Stimulated activated CD4-positive, alpha-beta T cell treated with anti-CD3 and anti-CD28 coated beads, Interleukin-2, amount 100 ng/mL, for 48 hours (primary cell): ENCODE measurements at places on chromosomes 1 and 21.

- DNase-seq, result no peak
Observed at GRCh38 chr1:19484798-19485361, 459 bp downstream of the CAPZB start.

- no peak for DNase-seq
Observed at GRCh38 chr1:7581754-7582459, 189.2 kb upstream of the VAMP3 start.

GRCh38 chr1:2003541-2004131, at the start of gene CFAP74:
Gene CFAP74 (minus strand): TSS chr1:2003786. CDS start chr1:1990956, 12,830 bp downstream.
- DNase-seq, result no peak

- DNase-seq, result peak; percentile 23
Observed at GRCh38 chr1:43554444-43554992, 23.8 kb downstream of the PTPRF start.

DNA sequence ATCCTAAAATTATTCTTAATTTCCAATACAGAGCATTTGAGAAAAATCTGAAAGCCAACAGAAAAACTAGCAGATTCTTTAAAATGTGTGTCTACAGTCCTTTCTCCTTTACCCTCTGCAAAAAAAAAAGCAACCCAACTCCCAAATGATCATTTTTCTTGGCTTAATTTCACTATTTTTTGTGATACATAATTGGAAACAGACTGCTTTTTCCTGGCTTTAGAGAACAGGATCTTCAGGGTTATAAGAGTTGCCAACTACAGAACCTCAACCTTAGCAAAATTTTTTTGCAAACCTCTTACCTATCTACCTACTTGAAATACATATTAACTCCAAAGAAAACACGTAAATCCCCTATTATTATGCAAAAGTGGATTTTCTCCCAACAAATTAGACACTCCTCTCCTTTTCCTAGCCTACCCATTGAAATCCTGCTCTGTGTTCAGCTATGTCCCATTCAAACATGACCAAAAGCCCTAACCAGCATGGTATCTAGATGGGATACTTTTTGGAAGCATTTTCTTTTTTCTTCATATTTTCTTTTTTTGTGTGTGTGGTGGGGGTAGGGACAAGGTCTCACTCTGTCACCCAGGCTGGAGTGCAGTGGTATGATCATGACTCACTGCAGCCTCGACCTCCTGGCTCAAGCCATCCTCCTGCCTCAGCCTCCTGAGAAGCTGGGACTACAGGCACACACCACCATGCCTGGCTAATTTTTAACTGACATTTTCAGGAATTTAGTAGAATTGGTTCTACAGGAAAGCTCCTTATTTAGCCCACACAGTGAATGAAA, 9.0 kb downstream of the TGFBR3 start:
- DNase-seq, result no peak

DNA sequence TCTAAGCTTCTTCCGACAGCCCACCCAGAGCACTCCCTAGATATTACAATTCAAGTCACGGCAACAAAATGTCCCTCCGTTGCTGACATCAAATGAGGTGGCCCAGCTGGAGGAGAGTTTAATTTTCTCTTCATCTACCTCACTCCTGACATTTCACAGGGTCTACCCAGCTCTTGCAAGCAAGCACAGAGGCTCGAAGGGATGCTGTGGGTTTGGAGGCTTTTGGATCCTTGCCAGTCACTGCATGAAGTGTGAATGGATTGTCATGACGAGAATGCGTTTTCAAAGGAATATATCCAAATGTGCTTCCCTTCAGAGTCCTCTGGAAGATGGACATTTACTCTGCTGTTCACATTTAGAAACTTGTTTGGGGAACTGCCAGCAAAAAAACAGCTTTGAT, 33.5 kb downstream of the CAPN8 start:
- DNase-seq, result no peak

- no peak for DNase-seq
Observed at GRCh38 chr1:21192871-21193270, 16.2 kb upstream of the EIF4G3 start.

DNA sequence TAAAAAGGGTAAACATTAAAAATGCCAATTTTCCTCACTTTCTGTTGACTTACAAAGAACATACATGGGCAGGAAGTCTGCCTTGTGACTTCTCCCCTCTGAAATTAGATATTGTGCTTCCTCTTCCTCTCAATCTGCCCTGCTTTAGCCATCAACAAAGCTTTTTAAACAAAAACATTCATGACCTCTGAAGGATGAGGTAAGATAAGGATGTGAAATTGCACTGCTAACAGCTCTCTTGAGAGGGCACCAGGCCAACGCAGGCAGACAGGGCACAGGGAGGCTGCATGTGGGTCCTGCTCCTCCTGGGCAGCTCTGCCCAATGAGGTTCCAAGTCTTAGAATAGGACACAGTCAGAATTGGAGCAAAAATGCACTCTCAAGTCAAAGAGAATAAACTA, 62.1 kb downstream of the DEGS1 start:
- no peak for DNase-seq

DNA sequence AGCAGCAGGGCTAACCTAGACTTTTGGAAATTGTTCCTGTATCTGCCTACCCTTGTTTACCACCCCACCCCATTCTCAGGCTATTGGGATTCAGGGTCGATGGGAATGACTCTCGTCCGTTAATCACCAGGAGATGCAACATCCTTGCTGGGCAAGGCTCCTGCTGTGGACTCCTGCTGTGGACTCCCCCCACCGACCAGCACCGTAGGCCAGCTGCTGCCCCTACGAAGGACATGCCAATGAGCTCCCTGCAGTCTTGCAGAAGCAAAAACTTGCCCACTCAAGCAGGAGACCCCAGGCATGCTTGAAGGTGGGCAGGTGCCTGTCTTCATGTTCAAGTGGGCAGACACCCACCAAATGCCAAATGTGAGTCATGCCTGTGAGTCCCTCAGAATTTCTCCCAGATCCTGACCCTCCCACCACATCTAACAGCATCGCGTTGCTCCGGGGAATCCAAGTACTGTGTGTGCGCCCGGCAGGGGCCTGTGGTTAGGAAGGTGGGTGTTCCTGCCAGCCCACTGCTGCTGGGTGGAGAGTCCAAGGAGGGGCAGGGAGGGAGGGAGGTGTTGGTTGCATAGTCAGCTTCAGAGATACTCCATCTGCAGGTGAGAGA, 41.7 kb upstream of the SOX13 start:
- DNase-seq, result no peak

DNA sequence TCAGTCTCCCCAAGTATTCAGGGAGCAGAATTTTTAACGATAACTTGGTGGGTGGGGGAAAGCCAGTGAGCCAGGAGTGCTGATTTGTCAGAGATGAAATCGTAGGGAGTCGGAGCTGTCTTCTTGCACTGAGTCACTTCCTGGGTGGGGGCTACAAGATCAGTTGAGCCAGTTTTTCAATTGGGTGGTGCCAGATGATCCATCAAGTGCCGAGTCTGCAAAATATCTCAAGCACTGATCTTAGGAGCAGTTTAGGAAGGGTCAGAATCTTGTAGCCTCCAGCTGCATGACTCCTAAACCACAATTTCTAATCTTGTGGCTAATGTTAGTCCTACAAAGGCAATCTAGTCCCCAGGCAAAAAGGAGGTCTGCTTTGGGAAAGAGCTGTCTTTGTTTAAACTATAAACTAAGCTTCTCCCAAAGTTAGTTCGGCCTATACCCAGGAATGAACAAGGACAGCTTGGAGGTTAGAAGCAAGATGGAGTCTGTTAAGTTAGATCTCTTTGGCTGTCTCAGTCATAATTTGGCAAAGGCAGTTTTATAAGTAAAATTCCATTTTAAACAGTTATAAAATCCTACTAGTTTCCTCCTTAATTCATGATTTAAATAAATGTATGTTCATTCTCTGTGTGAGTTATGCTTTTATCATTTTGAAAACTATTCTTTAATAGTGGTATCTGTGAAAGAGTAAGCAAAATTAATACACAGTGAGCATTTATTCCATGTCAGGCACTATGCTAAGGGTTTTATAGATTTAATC, 51.7 kb downstream of the SLC16A1 start:
- peak; percentile 53 for DNase-seq

DNA sequence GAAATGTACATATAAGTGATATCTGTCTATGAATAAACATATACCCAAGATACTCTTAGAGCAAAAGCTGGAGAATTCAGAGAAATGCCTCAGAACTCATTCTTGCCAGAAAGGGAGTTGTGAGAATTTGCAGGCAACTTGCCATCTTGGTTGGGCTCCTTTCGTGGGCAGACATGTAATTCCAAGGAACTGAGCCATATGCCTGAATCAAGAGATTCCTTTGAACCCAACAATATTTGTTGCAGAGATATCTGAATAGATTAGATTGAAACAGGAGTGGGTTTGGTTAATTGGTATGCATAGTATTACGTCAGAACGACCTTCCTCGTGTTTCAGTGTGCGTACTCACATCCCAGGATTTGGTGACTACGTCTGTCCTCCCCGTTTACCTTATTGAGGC, 67.0 kb downstream of the TGFB2 start:
- no peak for DNase-seq

GRCh38 chr1:26856181-26856580, 6.8 kb upstream of the SFN start:
- no peak for DNase-seq

DNA sequence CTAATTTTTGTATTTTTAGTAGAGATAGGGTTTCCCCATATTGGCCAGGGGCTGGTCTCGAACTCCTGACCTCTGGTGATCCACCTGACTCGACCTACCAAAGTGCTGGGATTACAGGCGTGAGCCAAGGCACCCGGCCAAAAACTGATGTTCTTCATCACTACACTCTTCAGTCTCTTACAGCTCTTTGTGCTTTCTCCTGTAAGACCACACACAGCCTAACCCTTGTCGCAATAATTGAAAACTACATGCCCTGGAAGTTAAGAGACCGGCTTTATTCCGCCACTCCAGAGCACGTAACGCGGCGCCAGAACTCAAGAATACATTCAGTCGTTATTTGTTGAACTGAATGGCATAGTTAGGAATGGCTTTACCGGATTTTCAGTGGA, 552 bp downstream of the GPATCH4 start:
- DNase-seq, result no peak

DNA sequence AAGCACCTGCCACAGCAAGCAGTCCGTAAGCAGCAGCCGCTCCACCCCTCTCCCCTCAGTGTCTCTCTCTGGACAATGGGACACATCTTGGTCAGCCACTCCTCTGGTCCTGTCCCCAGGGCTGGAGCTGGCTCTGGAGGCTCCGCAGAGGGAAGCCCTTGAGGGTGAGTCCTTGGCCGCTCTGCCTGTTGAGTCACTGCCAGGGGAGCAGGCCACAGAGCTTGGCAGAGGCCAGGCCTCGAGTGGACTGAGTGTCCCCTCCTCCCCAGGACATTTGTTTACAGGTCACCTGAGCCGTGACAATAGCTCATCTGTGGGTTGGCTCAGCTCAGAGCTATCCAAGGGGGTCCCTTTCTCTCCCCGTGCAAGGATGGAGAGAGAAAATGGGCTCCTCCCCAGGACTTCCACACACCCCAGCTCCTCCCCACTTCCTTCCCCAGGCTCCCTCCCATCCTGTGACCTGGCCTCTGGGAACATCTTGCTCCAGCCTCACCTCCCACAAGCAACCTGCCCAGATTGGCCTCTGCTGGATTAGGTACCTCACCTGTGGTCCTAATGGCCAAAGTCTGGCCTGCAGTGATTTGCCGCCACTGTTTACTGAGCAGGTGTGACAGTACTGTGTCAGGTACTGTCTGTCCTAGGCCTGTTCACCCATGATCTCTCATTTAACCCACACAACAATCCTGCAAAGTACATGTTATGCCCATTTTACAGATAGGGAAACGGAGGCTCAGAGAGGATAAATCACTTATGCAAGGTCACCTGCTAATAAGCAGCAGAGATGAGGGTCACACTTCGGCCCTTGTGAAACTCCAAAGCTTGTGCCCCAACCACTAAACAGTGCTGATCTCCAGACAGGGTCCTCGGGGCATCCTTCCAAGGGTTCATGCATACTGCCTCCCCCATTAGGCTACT, 4.8 kb downstream of the FAM131C start:
- DNase-seq, result no peak

DNA sequence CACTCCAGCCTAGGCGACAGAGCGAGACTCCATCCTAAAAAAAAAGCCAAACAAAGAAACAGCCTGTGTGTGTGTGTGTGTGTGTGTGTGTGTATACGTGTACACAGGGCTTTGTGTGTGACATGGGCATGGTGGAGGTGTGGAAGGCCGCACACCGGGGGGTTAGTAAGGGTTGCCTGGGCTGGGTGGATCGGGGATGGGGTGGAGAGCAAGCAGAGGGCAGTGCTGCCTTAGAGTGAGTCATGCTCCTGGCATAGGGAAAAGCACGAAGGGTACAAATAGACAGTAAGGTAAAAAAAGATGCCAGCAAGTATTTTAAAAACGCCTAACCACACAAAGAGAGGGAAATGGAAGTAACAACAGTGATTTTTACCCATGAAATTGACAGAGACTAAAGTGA, 6.2 kb downstream of the PRMT2 start:
- DNase-seq, result no peak

GRCh38 chr1:202908998-202909397, 18.0 kb downstream of the KLHL12 start:
- no peak for DNase-seq

GRCh38 chr1:177786176-177786745, 183.6 kb downstream of the SEC16B start:
- no peak for DNase-seq

GRCh38 chr1:28915031-28915895, 894 bp downstream of the EPB41 start:
- DNase-seq, result peak; percentile 33

GRCh38 chr1:38576241-38576640, 283.3 kb downstream of the RRAGC start:
- DNase-seq, result no peak

- peak; percentile 48 for DNase-seq
Observed at GRCh38 chr1:14915356-14916054, 238.0 kb upstream of the TMEM51 start.

DNA sequence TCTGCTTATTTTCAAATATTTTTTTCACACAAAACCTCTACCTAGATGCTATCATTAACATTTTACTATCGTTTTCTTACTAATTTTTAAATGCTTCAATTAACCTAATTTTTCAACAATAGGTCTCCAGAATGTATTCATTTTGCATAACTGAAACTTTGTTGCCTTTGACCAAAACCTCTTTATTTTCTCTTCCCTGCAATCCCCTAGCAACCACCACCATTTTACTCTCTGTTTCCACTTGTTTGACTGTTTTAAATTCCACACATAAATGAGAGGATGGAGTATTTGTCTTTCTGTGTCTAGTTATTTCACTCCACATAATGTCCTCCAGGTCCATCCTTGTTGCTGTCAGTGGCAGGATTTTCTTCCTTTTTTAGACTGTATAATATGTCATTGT, 9.5 kb upstream of the F13B start:
- DNase-seq, result no peak
